ENCODE measurements at places on chromosomes 7 and 10.

DNA sequence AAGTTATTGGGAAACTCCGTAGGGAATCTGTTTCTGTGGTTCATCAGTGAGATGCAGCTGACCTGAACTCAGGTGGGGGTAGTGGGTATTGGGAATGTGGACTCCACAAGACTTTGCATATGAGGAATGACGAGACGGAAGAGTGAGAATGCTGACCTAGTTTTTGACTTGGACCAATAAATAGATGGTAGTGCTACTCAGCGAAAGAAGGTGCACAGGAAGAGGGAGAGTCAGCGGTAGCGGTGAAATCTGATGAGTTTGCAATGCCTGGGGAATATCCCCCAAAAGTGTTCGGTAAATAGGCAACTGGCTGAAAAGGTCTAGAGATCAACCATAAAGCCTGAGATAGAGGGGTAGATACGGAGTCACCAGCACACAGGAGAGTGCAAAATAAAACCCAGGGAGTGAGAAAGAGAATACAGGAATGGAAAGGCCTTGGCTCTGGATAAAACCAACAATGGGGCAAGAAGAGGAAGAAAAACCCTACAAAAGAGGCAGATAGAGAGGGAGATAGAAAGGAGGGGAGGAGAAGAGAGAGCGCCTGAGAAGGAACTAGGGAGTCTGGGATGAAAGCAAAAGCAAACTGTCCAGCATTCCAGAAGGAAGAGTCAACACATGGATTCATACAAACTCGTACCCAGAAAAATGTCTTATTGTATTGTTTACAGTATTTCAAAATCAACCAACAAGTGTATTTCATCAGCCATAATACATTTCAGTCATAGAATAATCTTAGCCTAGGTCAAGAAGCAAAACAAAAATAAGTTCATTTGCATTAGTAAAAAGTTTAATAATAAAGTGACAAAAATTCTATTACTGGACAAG, 5.4 kb downstream of the ARHGAP21 start:
- no peak for DNase-seq

DNA sequence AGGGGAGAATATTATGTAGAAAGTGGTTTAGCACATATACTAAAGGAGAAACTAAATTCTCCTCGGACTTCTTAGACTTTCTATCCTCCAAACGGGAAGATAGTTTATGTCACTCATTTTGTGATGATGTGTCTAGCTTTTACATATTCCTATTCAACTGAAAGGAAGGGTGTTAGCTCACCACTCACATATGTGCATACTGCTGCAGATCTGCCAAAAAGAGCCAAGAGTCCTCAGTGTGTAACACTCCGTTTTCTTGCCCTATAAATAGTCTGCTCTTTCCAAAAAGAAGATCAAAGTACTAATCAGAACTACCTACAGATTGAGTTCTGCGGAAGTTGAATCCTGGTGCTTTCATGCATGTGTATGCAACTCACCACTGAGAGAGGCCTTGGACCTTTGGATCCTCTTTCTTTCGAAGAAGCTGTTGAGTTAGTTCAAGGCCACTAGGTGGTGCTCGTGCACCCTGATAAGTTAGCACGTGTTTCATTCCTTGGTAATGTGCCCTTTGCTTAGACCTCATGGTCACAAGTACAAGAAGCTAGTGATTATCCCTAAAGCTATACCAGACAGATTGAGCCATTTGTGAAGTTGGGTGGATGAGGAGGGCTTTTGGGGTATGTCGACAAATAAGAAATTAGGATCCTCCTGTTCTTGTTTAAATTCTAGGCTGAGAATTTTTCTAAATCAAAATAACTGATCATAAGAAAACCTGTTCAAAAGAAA, 14.1 kb downstream of the YAE1 start:
- peak; percentile 77 for DNase-seq

GRCh38 chr7:40753455-40753854, 618.6 kb downstream of the SUGCT start:
- no peak for DNase-seq

- no peak for DNase-seq
Measured at GRCh38 chr10:28892818-28893547, 215.7 kb downstream of the BAMBI start.

DNA sequence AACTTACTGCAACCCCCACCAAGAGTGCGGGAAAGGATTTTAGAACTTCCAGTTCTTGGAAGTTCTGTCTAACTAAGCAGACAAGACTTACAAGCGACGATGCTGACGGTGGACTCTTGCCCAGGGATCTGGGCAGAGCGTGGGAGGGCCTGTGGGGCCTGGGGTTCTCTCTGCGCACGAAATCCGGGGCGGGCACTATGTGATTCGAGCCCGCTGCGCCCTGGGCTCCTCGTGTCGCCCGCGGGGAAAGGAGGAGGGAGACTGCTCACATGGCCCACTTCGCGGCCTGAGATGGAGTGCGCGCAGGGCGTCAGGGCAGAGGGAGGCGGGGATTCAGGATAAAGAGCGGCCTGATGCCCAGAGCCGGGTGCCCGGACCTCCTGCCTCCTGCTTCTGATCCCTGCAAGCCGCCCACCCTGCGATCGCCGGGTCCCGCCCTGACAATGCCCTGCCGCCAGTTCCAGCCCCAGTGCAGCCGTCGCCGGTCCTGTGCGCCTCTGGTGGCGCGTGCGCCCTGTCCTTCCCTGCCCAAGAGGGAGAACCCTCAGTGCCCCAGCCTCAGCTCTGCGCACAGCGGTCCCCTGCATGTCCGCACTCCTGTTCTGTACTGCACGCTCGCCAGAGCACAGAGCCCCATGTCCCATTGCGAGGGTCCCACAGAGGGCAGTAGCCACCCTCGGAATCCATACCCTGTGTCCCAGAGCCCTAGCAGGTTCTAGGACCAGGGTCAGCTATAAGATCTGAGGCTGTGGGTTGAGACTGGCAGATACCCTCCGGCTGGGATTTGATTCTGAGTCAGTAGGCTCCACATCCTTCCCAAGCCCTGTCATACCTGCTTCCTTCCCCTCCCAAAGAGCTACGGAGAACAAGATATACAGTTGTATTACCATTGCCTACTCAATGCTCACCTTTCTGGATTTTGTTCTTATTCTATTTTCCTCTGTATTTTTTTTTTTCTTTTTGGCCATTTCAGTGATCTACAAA, 99.4 kb upstream of the TMEM106B start:
- no peak for DNase-seq

DNA sequence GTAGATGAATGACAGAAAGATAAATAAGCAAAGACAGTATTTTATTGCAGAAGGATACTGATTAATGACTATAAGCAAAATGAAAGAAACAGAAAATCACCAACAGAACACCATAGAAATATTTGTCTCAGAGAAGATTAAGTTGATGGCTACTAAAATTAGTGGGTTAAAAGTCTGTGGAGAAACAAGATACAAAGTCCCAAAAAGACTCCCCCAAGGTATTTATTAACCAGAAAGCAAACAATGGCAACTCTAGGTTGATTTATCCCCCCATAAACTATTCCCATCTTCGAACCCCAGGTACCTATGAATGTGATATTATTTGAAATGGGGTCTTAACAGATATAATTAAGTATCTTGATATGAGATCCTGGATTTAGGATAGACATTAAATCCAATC, 1104.5 kb upstream of the PHF14 start:
- DNase-seq, result no peak

- DNase-seq, result no peak
Measured at GRCh38 chr10:75569506-75569905, 138.1 kb downstream of the LRMDA start.

DNA sequence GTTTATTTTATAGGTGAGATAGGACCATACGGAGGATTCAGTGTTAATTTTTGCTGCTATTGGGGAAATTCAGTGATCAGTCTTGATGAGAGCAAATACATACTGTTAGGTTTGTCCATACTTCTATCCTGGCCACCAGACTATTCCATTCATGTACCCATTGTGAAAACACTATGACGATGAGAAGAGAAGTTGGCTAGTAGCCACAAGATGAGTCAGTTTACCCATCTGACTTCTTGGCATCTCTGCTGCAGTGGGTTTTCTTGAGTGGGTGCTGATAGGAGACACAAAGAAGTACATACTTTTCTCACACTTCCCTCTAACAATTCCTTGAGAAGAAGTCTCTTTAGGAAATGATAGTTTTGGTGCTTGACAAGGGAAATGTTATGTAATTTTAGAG, 133.1 kb downstream of the TFPI2 start:
- no peak for DNase-seq

- DNase-seq, result peak; percentile 98
Measured at GRCh38 chr7:130365511-130366441, 14.5 kb upstream of the CPA1 start.

GRCh38 chr10:57699944-57700343, 567.8 kb downstream of the IPMK start:
- DNase-seq, result no peak

DNA sequence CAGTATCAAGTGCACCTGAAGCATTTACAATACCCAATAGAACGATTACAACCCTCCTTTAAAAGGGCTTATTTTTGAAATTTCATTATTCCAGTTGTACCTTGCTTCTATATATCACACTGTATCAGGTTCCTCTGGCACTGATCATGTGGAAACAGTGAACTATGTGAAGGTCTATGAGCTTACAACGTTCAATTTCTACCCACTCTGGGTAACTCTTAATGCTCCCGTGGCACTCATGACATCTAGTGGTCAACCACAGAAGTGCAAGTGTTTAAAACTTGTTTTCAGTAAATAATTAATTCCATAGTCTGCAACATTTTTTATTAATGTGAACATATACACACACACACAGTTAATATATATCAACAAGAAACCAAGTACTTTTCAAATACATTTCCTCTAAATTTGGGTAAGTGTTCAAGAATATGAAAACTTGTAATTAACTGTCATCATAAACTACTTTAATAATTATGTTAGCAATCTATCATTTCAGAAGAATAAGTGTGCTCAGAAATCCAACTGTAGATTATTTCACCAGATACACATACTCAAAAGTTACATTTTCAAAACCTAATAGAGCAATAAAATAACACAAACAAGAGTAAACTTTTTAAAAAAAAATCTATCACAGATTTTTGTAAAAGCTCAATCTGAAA, 61.0 kb downstream of the MPP7 start:
- peak; percentile 0 for DNase-seq

DNA sequence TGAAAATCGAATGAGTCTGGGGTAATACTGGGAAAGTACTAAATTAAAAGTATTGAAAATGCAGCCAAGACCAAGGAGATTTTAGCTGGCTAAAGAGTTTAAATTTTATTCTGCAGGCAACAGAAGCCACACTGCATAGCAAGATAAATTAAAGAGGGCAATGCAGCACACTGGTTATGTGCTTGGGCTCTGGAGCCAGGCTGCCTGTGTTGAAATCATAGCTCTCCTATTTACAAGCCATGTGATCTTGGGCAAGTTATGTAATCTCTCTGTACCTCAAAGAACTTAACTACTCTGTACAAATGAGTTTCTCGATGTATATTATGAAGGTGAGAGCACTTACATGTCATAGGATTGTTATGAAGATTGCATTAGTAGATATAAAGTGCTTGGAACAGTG, 9.9 kb downstream of the SLC25A13 start:
- DNase-seq, result no peak

- DNase-seq, result no peak
Measured at GRCh38 chr7:65503434-65504152, 129.9 kb downstream of the ZNF92 start.

DNA sequence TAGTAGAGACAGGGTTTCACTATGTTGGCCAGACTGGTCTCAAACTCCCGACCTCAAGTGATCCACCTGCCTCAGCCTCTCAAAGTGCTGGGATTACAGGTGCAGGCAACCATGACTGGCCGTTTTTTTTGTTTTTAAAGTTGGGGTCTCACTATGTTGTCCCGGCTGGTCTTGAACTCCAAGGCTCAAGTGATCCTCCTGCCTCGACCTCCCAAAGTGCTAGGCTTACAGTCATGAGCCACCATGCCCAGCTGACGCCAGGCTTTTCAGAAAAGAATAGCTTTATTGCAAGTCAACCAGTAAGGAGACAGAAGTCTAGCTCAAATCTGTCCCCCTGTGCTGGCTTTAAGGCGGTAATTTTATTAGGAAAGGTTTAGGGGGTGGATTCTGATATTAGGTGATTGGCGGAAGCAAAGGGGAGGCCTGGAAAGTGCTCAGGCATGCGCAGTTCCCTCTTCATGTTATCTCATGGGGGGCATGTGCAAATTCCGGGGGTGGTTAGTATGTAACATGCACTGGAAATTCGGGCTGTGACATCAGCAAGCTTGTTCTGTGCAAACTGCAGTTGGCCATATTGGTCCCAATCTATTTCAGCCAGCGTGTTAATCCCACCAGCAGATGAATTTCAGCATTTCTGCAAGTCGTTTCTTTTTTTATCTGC, 42.7 kb downstream of the LIMK1 start:
- DNase-seq, result no peak

GRCh38 chr7:40382145-40382544, 247.3 kb downstream of the SUGCT start:
- DNase-seq, result no peak

DNA sequence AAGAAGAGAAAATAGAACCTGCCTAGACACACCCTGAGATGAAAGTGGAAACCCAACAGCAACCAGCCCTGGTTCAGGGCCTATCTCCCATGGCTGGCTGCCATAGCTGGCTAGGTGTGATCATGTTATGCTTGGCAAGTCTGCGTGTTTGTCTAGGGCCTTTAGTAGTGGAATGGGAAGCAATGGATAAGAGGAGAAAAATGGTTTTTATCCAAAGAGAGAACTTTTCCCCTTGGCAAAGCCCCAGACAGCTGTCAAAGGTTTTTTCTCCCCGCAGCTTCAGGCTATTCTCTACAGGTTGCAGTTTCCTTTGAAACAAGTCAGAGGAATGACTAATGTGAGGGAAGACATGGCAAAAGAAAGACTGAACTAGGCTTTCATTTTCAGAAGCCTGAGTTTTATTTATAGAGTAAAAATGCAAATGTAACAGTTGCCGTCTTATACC, 161.5 kb downstream of the SEMA3D start:
- no peak for DNase-seq

DNA sequence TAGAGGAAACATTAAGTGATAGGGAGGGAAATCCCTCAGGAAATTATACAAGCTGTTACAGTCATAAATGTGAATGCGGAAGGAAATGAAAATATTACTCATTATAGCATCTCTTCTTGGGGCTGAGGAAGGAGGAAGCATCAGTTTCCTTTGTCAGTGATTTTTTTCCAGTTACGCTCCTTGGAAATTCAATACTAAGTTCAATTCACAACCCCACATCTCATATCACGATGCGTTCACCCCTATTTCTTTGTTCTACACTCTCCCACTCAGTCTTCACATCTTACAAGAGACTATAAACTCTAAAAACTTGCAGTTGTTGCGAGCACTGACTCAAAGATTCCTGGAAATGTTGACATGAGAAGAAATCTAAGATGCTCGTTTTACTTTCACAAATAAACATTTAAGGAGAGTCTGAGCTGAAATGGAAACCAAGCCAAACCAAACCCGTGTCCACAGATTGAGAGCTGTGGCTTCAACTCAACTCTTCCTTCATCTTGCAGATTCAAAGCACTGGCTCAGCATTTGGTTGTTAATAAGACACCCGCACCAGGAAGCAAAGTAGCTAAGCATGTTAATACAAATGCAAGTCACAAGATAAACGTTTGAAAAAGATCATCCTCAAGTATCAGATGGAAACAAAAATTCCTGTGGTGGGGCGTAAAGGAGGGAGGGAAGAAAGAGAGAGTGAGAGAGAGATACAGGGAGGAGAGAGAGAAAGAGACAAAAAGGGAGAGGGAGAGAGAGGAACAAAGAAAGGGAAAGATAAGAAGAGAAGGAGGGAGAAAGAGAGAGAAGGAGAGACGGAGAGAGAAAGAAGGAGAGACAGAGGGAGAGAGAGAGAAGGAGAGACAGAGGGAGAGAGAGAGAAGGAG, 150.0 kb upstream of the RSU1 start:
- DNase-seq, result no peak

Data from NCI-H748 treated with DMSO at 0.1 percent for 48 hours (cell line).